ENCODE measurements at places on chromosomes 12 and 14. TPM values are rescaled to one million over a fixed set of nuclear protein-coding genes. Genes with fewer than 3 reads are reported as not detected.

The RNU6-8 gene
- not detected for total RNA-seq

DNA sequence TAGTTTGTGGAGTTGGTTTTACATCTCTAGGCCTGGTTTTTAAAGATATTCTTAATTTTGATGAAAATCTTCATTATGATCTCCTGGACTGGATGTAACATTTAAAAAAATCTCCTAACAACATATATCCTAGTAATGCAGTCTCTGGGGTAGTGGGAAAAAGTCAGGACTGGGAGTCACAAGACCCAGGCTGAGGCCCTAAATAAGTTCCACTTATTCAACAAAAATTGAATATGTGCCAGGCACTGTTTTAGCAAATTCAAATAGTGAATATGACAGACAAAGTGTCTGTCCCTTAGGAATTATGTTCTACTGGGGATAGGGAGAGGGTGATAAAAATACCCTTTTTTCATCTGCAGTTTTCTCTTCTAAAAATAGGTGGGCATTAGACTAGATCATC lies 248.4 kb downstream of the PAWR start:
- DNase-seq, result no peak

- no peak for DNase-seq
Observed at GRCh38 chr12:114321524-114321923, 84.4 kb downstream of the TBX5 start.

- DNase-seq, result no peak
Observed at GRCh38 chr14:74935360-74935680, 12.3 kb upstream of the RPS6KL1 start.

GRCh38 chr12:77324763-77325468 lies 259.5 kb upstream of the E2F7 start:
- DNase-seq, result peak; percentile 32

DNA sequence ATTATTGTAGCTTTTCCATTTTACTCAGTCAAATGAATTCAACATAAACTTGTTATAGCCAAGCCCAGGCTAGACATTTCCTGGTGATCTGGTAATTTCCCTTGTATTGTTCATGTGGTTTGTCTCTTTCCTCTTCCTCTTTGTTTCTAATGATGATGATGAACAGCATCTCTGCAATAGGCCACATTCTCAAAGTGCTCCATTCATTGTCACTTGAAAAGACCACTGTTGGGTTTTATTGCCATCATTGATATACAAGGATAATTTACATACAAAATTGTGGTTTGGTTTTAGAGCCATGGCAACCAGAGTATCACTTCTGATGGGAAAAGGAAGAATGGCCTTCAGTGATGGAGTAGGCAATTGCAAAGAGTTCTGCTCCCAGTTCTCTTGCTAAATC lies 379.3 kb downstream of the RGS6 start:
- no peak for DNase-seq

DNA sequence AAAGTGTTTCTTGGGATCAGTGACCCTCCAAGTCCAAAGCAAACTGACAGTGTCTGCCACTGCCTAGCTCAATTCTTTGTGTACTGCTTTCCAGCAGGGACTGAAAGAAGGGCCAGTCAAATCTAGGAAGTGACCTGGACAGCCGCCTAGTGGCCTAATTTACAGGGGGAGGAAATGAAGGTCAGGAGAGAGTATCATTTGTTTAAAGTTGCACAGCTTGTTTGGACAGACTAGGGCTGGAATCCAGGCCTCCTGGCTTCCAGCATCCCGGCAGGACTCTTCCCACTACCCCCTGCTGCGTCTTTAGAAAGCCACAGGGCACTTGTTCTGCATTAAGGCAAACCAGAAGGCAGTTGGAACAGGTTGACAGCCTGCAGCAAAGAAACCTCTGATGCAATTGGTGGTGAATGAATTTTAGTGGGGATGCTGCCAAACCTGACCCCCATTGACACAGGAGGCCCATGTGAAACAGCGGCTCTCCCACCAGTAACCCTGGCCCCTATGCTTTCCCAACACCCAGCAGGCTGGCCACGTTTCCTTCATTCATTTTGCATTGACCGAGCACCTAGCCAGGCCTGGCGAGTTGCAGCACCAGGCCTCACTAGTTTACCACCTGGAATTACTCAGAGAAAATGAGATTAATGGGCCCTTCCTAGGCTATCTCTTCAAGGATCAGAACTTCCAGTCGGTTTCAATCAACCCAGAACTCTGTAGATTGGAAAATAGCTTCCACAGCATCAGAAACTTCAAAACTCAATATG lies 28.2 kb downstream of the GALNT16 start:
- DNase-seq, result no peak

GRCh38 chr12:59763835-59764234 lies 168.0 kb downstream of the SLC16A7 start:
- no peak for DNase-seq

DNA sequence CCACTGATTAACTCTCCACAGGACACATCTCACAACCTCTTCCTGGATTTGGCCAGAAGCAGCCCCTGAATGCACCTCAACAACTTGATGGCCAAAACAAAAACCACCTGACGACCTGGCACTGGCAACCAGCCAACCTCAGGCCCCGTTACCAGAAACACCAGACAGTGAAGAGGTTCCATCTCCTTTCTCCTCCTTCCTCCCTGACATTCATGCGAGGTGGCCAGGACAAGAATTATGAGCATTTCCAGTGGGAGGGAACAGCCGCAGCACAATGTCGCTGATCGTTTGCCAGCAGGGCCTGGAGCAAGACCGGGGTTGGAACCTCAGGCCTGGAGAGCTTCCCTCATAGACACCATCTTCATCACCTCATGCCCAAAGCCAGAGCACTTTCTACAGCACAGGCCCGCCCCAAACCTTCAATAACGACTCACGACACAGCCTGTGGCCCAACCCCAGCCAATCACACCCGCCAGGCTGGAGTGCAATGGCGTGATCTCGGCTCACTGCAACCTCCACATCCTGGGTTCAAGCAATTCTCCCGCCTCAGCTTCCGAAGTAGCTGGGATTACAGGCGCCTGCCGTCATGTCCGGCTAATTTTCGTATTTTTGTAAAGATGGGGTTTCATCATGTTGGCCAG lies 48.7 kb downstream of the CCDC88C start:
- no peak for DNase-seq

GRCh38 chr12:12088147-12088546 lies 17.4 kb downstream of the BCL2L14 start:
- no peak for DNase-seq

Data from activated CD4-positive, alpha-beta T cell treated with anti-CD3 and anti-CD28 coated beads, Interleukin-2, amount 10 ng/mL, durations not matched to agents 7 days and 5 days (primary cell).